ENCODE measurements at places on chromosomes 12 and 14.
A peak's percentile ranks its signal among the peaks of the same experiment; 100 is the strongest.

GRCh38 chr12:47071241-47071852 is 8.1 kb upstream of the PCED1B start:
- peak; percentile 54 for DNase-seq

GRCh38 chr14:103142026-103142425 is 18.8 kb downstream of the TNFAIP2 start:
- DNase-seq = no peak

DNA sequence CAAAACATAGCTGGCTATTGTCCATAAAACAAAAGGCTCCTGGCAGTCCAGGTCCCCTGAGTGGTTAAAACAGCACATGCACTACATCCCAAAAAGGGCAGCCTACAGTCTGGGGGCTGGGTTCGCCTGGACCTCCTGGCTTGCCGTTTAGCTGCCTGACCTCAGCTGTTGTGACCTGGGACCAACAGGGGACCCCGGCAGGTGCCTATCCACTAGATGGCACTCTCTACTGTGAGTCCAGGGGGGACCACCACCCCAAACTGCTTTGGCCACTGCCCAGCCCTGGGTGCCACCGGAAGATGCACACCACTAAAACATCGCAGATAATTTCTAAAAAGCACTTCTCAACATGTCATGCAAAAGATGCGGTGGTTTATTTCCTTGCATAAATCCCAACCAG is 2.9 kb upstream of the RTL1 start:
- DNase-seq = no peak

- no peak for DNase-seq
These were observed 19.4 kb upstream of the PTGDR start for GRCh38 chr14:52248057-52248456.

DNA sequence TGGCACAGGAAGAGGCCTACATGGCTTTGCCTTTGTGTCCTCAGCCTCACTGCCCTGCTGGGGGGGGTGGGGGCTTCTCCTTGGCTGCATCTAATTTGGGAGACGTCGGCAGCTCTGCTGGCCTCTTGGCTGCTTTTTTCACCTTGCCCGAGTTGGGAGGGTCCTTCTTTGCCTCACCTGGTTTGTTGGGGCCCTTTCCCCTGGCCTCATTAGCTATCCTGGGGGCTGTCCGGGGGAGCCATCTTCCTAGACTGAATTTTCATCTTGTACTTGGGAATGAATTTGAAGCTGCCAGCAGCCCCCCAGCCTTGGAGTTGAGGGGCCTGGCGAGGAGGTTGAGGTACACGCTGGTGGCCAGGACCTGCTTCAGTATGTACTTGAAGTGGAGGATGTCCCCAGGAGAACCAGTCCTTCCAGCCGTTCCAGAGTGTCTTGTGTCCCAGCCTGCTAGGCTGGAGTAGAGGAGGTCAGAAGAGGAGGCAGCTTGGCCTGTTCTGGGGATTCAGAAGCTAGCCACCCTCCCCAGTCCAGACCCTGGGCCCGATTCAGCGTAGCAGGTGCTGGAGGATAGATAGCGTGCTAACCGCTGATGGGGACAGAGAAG is 70.7 kb upstream of the VASH1 start:
- no peak for DNase-seq

DNA sequence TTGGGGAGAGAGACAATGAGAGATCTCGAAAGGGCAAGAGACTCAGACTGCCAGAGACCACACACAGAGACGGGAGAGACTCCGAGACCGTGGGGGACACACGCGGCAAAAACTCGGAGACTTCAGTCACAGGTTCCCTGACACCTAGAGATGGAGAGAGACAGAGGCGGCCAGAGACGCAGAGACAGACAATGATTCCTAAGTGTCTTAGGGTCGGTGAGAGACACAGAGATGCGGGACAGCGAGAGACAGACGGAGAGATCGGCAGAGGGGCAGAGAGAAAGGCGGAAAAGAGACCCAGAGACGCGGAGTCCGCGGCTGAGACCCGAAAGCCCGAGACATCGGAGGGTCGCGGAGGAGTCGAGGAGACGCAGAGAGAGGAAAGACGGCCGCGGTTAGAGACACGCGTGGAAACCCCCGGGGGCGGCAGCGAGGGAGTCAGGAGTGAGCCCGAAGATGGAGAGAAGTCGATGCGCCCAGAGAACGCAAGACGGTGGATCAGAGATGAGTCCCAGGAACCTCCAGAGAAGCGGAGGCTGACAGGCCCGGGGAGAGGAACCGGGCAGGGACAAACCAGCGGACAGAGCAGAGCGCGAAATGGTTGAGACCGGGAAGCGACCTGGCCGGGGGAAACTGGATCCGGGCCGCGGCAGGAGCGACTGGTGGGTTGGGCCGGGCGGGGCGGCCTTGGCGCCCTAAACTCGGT is 7.8 kb downstream of the LHX5 start:
- DNase-seq = no peak

- DNase-seq = peak; percentile 75
These were observed 834 bp downstream of the COCH start for GRCh38 chr14:30874999-30875787.

Data from HuH-7 (cell line).